Natural killer cell (primary cell): ENCODE measurements at places on chromosomes 16 and 17. TPM values are rescaled to one million over a fixed set of nuclear protein-coding genes. Genes with fewer than 3 reads are reported as not detected.
A peak's percentile ranks its signal among the peaks of the same experiment; 100 is the strongest.

DNA sequence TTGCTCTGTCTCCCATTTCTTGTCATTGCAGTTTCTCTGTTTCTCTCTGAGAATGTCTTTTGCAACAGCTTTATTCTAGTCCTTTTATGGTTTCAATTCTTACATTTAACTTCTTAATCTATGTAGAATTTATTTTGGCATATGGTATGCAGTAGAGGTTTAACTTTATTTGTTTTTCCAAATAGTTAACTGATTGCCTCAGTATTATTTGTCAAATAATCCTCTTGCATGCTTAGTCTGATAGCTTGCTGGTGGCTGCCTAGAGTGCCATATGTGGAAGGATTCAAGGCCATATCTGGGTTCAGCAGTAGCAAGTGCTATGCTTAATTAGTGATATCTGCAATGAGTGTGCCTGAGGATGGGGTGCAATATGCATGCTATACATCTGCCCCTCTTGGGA lies 6.9 kb downstream of the SNTB2 start:
- no peaks in the 10 kb centered on the region for H3K27me3 ChIP-seq
- H3K36me3 ChIP-seq: no peaks in the 10 kb centered on the region
- DNase-seq: no peak
- H3K27ac ChIP-seq: no peak overlapping the region

- H3K27me3 ChIP-seq: no peaks in the 10 kb centered on the region
- H3K4me1 ChIP-seq: peaks cover 17% of the 10 kb centered on the region
- no peaks in the 10 kb centered on the region for H3K36me3 ChIP-seq
- H3K27ac ChIP-seq: no peak overlapping the region
Measured at GRCh38 chr17:57485566-57485865, 229.2 kb downstream of the MSI2 start.

DNA sequence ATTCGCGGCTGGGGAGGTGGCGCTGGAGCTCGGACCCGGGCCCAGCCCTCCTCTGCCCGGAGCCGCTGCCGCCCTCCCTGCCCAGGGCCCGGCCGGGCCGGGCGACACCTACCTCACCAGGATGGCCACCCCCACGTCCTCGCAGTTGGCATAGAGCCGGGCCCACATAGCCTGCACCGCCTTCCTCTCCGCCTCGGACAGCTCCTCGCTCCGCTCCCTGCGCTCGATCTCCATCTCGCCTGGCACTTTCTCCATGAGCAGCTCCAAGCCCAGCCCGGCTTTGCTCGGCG lies 276 bp downstream of the CYGB start:
- H3K27ac ChIP-seq: no peak overlapping the region
- H3K4me3 ChIP-seq: no peak overlapping the region
- DNase-seq: no peak
- H3K27me3 ChIP-seq: peaks cover 24% of the 10 kb centered on the region
- H3K4me1 ChIP-seq: peaks cover 9% of the 10 kb centered on the region

DNA sequence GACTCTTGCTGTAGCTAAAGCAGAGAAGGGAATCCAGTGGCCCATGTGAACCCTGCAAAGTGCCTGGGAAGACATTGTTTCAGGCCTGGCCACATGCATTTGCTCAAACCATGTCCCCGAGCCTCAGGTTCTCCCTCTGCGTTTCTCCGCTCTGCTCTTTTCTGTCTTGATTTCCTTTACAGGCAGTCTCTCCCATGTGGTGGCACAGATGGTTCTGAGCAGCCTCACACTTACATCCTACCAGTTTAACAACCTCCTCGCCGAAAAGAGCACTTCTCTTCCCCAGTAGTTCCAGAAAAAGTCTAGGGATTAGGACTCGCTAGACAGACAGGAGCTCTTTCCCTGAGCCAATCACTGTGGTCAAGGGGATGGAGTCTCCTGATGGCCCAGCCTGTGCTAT lies 28.3 kb upstream of the MYH10 start:
- H3K4me1 ChIP-seq: no peaks in the 10 kb centered on the region
- no peak for DNase-seq
- H3K36me3 ChIP-seq: no peaks in the 10 kb centered on the region
- H3K27ac ChIP-seq: no peak overlapping the region
- H3K4me3 ChIP-seq: no peak overlapping the region
- H3K27me3 ChIP-seq: no peaks in the 10 kb centered on the region

- H3K36me3 ChIP-seq: peaks cover 13% of the 10 kb centered on the region
- peak overlapping the region; percentile 100 for H3K27ac ChIP-seq
- no peaks in the 10 kb centered on the region for H3K27me3 ChIP-seq
- peak overlapping the region; percentile 95 for H3K4me3 ChIP-seq
- DNase-seq: no peak
Measured at GRCh38 chr17:68248891-68249290, 1.0 kb downstream of the AMZ2 start.

- peak overlapping the region; percentile 96 for H3K27ac ChIP-seq
- peaks cover 20% of the 10 kb centered on the region for H3K36me3 ChIP-seq
- no peaks in the 10 kb centered on the region for H3K27me3 ChIP-seq
- H3K4me1 ChIP-seq: peaks cover 35% of the 10 kb centered on the region
- H3K4me3 ChIP-seq: peak overlapping the region; percentile 96
Measured at GRCh38 chr17:75854101-75854748, 910 bp downstream of the WBP2 start.

- H3K36me3 ChIP-seq: peaks cover 4% of the 10 kb centered on the region
- no peak for DNase-seq
- no peak overlapping the region for H3K27ac ChIP-seq
- no peaks in the 10 kb centered on the region for H3K27me3 ChIP-seq
- H3K4me1 ChIP-seq: peaks cover 31% of the 10 kb centered on the region
Measured at GRCh38 chr17:63598281-63598680, 2.4 kb upstream of the TACO1 start.

DNA sequence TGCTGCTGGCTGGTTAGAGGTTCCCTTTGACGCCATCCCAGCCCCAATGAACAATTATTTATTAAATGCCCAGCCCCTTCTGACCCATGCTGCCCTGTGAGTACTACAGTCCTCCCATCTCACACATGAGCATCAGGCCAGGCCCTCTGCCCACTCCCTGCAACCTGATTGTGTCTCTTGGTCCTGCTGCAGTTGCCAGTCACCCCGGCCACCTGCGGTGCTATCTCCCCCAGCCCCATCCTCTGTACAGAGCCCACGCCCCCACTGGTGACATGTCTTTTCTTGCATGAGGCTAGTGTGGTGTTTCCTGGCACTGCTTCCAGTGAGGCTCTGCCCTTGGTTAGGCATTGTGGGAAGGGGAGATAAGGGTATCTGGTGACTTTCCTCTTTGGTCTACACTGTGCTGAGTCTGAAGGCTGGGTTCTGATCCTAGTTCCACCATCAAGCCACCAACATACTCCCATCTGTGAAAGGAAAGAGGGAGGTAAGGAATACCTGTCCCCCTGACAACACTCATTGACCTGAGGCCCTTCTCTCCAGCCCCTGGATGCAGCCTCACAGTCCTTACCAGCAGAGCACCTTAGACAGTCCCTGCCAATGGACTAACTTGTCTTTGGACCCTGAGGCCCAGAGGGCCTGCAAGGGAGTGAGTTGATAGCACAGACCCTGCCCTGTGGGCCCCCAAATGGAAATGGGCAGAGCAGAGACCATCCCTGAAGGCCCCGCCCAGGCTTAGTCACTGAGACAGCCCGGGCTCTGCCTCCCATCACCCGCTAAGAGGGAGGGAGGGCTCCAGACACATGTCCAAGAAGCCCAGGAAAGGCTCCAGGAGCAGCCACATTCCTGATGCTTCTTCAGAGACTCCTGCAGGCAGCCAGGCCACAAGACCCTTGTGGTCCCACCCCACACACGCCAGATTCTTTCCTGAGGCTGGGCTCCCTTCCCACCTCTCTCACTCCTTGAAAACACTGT lies 11.3 kb downstream of the CX3CL1 start:
- H3K27ac ChIP-seq: no peak overlapping the region
- H3K36me3 ChIP-seq: no peaks in the 10 kb centered on the region
- H3K27me3 ChIP-seq: no peaks in the 10 kb centered on the region
- DNase-seq: no peak
- peaks cover 11% of the 10 kb centered on the region for H3K4me1 ChIP-seq

DNA sequence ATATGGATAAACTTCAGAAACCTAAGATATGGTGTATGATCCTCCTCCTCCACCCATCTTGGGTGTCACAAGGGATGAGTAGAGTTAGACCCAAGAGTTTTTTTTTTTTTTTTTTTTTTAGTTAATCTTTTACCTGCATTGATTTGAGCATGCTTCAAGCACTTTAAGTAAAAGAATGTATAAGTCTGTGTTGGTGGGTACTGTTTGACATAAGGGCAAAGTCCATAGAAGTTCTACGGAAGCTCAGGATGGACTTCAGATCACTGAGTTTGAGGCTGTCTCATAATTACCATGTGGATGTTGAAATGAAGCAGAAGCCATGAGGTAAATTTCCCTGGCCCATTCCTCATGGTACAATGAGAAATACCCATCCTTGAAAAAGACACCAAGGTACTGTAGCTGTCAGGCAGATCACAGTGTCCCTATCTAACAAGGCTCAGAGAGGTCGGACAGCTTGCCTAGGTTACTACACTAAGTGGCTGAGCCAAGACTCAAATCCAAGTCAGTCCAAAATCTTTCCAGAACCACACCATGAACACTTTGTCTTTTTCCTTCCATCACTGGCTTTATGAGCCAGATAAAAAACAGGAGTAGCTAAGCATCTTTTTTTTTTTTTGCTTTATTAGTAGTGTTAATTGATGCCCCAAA lies 962.8 kb downstream of the CDH11 start:
- no peak overlapping the region for H3K4me3 ChIP-seq
- no peaks in the 10 kb centered on the region for H3K36me3 ChIP-seq
- no peaks in the 10 kb centered on the region for H3K27me3 ChIP-seq
- DNase-seq: no peak

- no peak for DNase-seq
- H3K27ac ChIP-seq: no peak overlapping the region
- no peaks in the 10 kb centered on the region for H3K36me3 ChIP-seq
- H3K4me1 ChIP-seq: peaks cover 19% of the 10 kb centered on the region
- H3K27me3 ChIP-seq: no peaks in the 10 kb centered on the region
Measured at GRCh38 chr17:27280527-27280926, 13.4 kb upstream of the WSB1 start.

MAF gene
- 24.0 TPM for total RNA-seq

SCO1 gene
- total RNA-seq: 18.8 TPM
